T-helper 1 cell (primary cell): ENCODE measurements at places on chromosomes 6 and 20.

- DNase-seq: peak; percentile 23
These were observed 8.3 kb upstream of the NCOA3 start for GRCh38 chr20:47493175-47493962.

GRCh38 chr6:107943626-107944439 lies 14.2 kb downstream of the SEC63 start:
- DNase-seq: no peak

- no peak for DNase-seq
These were observed 36.2 kb upstream of the RNF24 start for GRCh38 chr20:4051413-4052138.

GRCh38 chr6:25959890-25960536 lies 2.6 kb upstream of the TRIM38 start:
- no peak for DNase-seq

- no peak for DNase-seq
These were observed 26.7 kb upstream of the AKIRIN2 start for GRCh38 chr6:87728706-87729105.

DNA sequence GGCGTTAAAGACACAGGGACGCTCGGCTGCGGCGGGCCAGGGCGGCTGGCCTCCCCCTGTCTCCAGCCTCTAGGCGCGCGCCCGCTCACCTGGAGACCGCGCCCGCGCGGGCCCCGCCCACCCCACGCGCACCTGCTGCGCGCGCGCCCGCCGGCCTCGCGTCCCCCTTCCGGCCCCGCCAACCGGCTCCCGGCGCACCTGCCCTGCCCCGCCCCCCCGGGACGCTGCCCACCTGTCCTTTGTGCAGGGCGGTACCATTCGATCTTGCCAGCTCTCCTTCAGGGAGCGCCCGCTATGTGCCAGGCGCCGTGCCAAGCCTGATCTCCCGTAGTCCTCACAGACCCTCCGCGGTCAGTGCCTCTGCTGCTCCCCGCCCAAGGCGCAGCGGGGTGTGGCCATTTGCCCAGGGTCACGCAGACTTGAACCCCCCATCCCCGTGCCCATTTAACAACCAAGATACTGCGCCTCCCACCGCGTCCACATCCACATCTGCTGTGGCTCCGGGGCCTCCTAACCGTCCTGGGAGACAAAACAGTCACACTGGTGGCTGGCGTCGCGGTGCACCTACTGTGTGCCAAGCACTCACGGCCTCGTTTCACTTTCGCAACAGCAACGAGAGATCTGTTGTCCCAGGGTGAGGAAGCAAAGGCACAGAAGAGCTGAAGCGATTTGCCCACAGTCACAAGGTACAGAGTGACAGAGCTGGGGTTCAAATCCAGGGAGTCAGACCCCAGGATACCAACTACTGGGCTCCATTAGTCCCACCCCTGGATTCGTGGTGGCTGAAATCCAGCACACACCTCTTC lies 48.1 kb downstream of the NOL4L start:
- peak; percentile 57 for DNase-seq

DNA sequence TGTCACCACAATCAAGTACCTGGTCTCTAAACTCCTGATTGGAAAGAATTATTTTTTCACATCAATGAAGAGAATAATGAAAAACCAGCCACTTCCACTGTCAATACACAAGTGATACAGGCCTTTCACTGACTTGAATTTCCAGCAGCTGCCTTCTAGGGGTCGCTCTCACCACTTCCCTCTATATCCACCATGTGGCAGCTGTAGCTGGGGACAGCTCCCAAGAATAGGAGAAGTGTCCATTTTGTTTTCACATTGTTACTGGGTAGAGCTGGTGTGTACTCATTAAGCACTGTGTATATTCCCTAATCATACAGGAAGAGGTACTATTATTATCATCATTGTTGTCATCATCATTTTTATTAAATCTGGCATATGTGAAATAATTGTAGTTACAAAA lies 438.4 kb upstream of the SPTLC3 start:
- no peak for DNase-seq

DNA sequence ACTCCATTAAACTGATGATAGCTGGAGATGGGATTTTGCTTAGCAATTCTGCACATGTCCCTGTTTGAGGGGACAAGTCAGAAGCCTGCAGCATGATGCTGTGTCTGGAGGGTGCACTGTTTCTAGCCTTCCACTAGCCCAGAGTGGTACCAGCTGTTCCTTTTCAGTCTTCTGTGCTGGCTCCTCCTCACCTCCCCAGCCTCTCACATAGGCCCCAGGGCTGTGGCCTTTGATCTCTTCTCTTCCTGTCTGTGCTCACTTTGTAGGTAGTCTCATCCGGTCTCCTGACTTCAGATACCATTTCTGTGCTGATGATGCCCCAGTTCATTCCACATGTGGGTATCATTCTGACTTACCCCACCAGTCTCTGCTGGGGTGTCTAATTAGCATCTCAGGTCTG lies 126.3 kb downstream of the HIVEP1 start:
- peak; percentile 78 for DNase-seq

GRCh38 chr20:15065794-15066193 lies 728.4 kb upstream of the FLRT3 start:
- no peak for DNase-seq

DNA sequence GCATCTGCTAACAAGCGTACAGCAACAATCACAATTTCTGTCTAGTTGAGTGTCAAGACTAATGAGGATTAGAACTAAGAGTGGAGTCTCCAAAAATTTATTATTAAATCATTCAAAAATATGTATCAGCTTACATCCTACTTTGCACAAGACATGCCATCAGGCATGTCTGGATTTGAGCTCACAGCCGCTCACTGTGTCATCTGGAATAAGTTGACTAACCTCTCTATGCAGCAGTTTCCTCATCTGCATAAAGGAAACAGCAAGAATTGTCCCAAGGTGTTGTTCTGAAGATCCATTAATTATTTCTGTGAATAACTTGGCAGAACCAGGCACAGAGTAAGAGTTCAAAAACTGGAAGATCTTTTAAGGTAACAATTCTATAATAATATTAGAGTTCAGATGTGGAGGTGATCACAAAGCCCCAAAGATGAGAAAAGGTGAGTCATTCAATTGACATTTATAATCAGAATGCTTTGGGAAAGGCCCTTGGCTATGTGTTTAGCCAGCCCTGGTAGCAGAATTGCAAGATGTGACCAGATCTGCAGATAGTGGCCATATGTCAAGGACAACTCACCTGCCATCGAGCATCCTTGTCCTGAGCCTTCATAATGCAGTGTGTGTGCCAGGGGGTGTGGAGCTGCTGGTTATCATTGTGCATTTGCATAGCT lies 264.0 kb downstream of the FOXA2 start:
- DNase-seq: no peak
